Muscle of back (tissue), 13 donors: ENCODE measurements at places on chromosomes 2 and 18. TPM values are rescaled to one million over a fixed set of nuclear protein-coding genes. Genes with fewer than 3 reads are reported as not detected.

DNA sequence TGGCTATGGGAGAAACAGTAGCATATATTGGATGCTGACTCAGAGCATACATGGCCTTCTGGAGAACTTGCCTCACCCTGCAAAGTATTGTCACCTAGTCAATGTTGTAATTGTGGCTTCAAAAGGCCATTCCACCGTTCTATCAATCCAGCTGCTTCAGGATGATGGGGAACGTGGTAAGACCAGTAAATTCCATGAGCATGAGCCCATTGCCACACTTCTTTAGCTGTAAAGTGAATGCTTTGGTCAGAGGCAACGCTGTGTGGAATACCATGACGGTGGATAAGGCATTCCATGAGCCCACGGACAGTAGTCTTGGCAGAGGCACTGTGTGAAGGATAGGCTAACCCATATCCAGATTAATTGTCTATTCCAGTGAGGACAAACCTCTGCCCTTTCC, 1300.1 kb upstream of the ACVR2A start:
- DNase-seq: no peak

- DNase-seq: no peak
These were observed 261.3 kb downstream of the CDH19 start for GRCh38 chr18:66342577-66342976.

GRCh38 chr18:3689986-3690763, 240.2 kb downstream of the TGIF1 start:
- DNase-seq: no peak

DNA sequence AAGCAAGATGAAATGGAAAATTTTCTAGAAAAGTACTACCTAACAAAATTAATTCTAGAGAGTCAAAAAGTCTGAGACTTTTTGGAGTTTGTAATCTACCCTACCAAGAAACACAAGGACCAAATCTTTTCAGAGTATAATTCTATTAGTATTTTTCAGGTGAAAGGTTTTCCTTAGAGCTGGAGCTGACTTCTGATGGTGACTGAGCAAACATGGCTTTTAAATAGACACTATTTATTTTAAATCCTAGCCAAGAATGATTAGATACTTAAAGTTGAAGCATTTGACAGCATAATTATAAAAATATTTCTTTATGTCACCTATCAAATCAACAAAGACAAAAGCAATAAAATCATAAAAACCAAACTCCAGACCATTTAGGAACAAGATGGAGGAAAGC, 26.6 kb downstream of the ZC3H6 start:
- no peak for DNase-seq

DNA sequence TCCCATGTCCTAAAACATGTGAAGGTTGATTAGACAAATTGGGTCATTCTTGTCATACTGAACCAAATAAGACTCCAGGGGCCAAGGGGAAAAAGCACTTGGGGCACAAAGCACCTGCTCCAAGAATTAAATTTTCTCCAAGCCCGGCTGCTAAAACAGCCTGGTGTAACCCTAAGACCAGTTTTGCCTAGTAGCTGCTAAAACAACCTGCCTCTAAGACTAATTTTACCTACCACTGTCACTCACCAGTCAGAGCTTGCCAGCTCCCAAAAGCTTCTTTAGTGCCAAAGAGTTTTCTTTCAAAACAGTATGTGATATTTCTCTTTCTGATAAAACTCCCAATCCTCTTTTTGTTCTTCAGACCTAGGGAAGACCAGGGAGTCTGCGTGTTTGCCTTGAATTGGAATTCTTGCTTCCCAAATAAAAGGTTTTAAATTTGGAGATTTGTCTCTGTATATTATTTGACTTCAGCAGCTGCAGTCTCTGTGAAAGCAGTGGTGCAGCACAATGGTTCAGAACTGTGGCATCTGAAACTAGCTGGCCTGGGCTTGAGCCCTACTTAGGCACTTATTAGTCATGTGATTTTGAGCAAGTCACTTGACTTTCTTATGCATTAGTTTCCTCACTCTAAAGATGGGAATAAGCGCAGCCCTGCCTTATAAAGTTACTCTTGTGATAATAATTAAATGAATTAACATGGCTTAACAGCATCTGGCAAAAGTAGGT, 16.2 kb upstream of the APOB start:
- DNase-seq: no peak

- no peak for DNase-seq
These were observed 18.5 kb upstream of the KYNU start for GRCh38 chr2:142858961-142859360.

- DNase-seq: peak; percentile 16
These were observed 40.4 kb upstream of the ANKRD62 start for GRCh38 chr18:12053289-12053688.

GRCh38 chr2:231682603-231683291, 25.6 kb upstream of the PTMA start:
- no peak for DNase-seq

DNA sequence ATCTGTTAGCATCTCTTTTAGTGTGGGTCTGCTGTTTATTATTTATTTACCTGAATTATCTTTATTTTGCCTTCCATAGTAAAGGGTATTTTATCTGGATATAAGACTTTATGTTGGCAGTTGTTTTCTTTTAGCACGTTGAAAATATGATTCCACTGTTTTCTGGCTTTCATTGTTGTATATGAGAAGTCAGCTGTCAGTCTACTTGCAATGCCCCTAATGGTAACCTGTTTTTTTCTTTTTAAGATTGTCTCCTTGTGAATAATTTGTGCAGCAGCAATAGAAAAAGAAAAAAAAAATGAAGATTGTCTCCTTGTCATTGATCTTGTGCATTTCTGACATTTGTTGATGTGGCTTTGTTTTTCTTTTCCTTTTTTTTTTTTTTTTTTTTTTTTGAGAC, 27.2 kb downstream of the SNED1 start:
- no peak for DNase-seq

- no peak for DNase-seq
These were observed 710 bp downstream of the DUSP19 start for GRCh38 chr2:183079139-183079775.

DNA sequence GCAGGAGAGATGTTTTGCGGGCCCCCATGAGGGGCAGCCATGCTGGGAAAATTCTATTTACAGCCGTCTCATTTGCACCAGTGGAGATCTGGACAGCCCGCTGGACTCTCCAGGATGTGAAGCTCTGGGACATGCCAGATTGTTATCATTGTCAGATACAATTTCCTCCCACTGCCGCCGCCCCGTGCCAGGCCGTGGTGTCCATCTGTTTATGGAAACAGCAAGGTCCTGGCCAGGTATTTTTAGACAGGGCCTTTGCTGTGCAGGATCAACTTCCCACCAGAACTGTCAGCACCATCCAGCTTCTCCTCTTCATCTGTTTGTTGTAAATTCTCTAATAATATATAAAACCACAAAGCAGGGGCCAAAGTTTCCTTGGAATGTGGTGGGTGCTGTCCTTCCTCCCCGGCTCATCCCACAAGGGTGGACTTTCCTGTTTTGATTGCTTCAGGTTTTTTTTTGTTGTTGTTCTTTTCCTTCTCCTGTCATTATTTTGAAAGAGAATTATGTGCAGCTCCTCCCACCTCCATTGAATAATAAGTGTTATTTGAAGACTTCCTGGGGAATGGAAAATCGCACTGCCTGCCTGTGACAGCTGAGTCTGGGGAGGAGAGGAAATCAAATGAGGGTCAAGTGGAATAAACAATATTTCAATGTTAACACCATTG, 398.1 kb downstream of the TNS1 start:
- no peak for DNase-seq

DNA sequence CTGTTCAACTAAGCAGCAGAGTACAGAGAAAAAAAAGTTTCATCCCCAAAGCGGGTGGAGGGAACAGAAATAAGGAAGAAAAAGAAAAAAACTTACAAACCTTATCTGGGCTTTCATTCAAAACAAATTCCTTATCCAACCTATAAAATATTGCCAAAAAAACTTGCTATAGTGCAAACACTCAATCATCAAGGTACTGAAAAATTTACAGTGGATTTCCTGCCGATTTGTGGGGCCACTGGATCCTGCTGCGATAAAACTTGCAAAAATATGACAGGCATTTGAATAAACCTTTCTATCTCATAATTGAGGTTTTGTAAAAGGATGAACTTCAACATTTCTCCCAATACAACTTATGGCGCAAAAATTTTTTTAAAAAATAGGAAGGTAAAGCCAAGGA, 77.0 kb downstream of the ZNF521 start:
- DNase-seq: no peak

DNA sequence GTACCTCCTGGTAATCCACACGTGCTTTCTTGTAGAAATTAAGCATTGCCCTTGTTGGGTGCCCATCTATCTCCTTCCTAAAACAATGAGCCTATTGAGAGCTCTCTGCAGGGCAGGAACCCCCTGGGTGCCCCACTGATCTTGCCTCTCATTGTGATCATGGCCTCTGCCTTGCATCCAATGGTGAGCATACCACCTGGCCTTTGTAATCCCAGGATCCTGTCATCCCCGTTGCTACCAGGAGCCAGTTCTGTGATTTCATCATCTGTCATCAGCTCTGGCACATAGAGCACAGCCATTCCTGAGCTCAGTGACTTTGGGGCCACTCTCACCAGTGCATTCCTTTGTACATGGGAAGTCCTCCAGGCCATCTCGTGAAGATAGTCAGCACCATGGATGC, 381.0 kb upstream of the ID2 start:
- DNase-seq: no peak

GRCh38 chr18:21168880-21169279, 57.3 kb upstream of the ROCK1 start:
- DNase-seq: no peak

DNA sequence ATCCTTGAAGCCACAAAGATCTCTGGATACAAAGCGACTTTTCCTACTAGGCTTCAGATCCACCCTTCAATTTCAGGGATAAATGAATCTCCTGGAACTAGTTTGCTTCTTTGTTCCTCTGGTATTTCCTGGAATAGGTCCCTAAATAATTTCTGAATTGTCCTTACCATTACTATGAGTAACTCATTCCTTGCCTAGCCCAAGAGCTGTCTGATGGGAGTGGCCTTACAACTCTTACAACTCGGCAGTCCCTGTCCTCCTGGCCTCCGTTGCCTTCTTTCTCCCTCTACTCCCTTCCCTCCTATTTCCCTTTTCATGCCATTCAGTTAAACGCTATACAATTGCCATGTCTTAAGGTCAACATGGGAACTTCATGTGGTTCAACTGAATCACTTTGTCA, 98.2 kb upstream of the FHL2 start:
- DNase-seq: no peak

- DNase-seq: no peak
These were observed 56.2 kb downstream of the KCNG2 start for GRCh38 chr18:79853993-79854364.

DNA sequence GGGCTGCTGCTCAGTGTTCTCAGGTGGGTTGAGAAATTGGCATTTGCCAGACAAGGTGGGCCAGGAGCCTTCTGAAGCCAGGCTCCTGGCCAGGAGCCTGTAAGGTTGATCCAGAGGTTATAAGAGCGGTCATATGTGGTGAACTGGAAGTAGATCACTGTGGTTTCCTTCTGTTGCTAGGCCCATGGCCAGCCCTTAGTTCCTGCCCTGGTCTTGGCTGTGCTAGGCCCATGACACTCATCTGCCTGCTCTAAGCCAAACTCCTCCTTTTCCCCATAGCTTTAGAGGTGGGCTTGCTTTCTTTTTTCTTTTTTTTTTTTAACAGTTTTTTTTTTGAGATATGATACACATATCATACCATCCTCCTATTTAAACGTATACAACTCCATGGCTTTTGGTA, 5.0 kb upstream of the MGAT5 start:
- no peak for DNase-seq

GRCh38 chr2:232981356-232981755, 31.7 kb downstream of the NGEF start:
- DNase-seq: no peak

- DNase-seq: no peak
These were observed 69.1 kb downstream of the PIK3C3 start for GRCh38 chr18:42024131-42024530.

DNA sequence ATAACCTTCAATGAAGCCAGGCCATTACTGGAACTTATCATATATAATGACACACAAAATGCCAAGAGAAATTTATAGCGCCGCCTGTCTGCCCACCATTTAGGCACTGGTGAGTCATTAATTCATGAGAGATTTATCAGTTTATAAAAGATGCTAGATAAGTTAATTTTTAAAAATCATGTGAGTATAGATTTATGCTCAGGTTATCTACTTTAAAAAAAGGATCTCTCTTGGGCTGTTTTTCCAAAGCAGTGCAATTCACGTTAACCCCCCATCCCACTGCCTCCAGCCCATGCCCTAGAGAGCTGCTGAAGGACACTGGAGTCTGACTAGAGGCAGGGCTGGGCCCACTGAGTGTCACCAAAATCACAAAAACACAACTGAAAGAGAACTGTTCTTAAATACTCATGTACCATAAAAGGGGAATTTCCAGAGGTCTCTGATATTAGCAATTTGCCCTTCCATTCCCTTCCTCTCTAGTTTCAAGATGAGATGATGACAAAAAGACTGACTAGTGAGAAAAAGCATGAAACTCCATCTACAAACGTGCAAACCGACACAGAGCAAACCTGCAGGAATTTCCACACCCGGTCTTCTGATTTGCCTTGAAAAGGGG, 160.8 kb downstream of the BCL2 start:
- no peak for DNase-seq

DNA sequence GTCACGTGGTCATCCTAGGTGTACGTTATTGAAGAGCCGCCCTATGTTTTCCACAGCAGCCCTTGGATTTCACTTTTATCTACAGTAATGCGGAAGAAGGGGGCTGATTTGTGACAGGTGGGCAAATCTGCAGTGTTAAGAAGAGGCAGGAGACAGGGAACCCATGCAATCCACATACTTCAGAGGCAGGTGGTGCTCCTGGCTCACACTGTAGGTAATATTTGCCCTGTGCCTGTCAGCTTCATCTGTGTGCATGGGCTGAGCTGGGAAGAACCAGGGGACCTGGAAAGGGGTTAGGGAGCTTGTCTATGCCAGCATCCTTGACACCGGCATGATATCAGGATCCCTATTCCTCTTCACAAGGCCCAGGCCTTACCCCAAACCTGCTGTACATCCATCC, 183.9 kb downstream of the SH3RF3 start:
- no peak for DNase-seq

DNA sequence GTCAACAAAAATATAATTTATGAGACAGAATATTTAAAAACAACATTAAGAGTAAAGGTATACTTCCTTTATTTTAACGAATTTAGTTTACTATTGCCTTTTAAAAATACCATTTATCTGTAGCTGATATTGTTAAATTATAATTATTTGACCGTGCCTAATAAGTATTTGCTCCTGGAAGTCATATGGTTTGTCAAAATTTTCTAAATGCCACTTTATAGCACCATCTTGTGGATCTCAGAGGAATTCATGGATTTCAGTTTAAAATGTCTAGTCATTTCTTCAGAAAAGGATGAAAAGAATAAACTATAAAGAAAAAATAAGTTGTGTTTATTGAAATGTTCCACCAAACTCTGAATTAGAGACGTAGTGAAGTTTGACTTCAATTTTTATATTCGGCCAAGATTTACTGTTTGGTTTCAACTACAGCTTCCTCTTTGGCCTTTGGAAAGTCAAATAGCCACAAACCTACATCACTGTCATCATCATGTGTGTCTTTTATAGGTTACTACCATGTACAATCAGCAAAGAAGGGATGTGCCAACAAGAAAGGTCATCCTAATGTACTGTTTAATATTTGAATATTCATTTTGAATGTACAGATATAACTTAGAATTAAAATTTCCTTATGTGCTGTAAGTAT, 10.3 kb upstream of the FTCDNL1 start:
- DNase-seq: no peak

- DNase-seq: no peak
These were observed 109.1 kb downstream of the PLEKHA3 start for GRCh38 chr2:178589335-178589734.

HOXD12 gene
- polyA plus RNA-seq: not detected

KRCC1 gene
- 43.7 TPM for polyA plus RNA-seq

GPR75 gene
- polyA plus RNA-seq: 2.8 TPM

MEIS1 gene
- 14.6 TPM for polyA plus RNA-seq

ZNF804A gene
- 0.21 TPM for polyA plus RNA-seq

SDC1 gene
- polyA plus RNA-seq: 7.2 TPM

MYCN gene
- polyA plus RNA-seq: 5.4 TPM
